ENCODE measurements at places on chromosomes 6 and 20. TPM values are rescaled to one million over a fixed set of nuclear protein-coding genes. Genes with fewer than 3 reads are reported as not detected.

GRCh38 chr6:134930463-134930862 lies 19.4 kb downstream of the ALDH8A1 start:
- DNase-seq = no peak

DNA sequence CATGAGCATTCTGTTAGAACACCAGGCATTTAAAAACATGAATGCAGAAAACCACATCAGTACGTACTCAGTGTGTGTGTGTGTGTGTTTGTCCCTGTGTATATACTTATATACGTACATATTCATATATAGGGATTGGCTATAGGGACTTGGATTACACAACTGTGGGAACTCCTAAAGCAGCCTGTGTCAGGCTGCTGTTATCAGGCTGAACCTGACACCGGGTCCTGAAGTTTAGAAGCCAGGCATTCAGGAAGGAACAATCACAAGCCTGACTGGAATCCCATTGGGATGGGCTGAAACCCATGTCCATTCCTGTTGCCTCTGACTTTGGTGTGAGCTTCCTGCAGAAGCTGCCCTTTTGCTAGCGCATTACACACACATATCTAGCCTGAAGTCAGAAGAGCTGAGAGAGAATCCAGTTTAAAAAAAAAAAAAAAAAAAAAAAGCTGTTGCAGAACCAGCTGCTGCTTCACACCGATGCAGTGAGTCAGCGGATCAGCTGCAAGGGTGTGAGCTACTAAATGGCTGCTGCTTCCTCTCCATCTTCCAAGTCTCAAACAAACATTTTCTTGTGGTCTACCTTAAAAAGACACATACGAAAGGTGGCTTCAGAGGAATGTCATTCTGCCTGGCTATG lies 348.1 kb downstream of the THBS2 start:
- DNase-seq = no peak

GRCh38 chr20:16100767-16101166 lies 472.5 kb downstream of the KIF16B start:
- no peak for DNase-seq

GRCh38 chr20:58645412-58645968 lies 5.6 kb upstream of the STX16 start:
- DNase-seq = no peak

GRCh38 chr6:106360410-106360988 lies at the start of gene CRYBG1:
TSS of gene CRYBG1 (plus strand) at chr6:106360717. CDS start at chr6:106360909, 192 bp downstream.
- peak; percentile 84 for DNase-seq

DNA sequence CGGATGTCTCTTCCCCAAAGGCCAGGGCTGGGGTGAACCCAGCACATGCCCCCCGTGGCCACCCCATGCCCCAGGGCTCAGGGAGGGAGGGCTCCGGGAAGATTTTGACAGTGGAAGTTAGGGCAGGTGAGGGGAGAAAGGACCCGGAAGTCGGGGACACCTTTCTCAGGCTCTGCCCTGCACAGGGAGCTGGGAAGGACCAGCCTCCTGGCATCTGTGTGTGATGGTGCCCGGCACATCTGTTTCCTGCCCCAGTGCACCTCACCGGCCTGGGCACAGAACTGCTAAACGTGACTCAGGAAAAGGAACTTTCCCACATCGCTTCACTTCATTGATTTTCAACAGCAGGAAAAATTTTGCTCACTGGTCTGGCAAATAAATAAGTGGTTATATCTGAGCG lies 141.1 kb upstream of the AFDN start:
- DNase-seq = no peak

GRCh38 chr20:58660855-58661597 lies 9.9 kb downstream of the STX16 start:
- DNase-seq = peak; percentile 48

- DNase-seq = no peak
Observed at GRCh38 chr20:48102931-48103660, 317.8 kb upstream of the SULF2 start.

DNA sequence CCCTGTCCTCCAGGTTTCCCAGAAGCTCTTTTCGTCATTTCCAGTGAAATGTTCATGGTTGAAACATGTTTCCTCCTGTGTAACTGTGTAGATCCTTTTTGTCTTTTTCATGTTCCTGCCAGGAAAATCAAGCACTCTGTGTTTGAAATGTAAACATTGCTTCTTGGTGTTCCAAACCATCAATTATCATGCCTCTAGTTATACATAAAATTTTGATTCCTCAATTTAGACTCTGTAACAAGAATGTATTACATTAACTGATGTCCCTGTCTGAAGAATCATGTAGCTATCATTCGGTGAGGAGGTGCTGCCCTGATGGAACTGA lies 546.3 kb upstream of the CITED2 start:
- DNase-seq = no peak

GRCh38 chr6:37491830-37492208 lies 7.9 kb downstream of the CCDC167 start:
- no peak for DNase-seq

DNA sequence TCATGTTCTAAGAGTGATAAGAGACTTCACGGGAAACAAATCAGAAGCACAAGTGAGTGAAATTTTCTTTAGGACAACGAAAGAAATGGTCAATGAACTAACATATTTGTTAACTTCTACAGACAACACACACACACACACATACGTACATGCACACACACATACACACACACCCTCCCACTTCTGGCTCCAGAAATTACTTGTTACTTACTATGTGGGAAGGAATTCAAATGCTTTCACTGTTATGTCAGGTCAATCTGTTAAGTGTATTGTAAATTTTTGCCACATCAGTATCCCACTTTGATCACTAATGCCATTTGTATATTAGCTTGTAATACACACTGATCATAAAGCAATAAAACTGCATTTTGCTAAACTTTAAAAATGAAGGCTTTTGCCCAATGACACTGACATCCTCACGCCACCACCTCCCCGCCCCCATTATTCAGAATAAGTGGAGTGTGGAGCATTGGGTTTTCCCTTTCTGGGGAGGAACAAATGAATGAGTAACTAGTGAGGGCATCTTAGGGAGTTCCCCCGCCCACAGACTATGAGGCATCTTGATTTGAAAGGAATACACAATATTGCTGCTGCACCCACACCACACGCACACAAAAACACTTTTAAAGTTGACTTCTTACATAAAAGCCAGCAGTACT lies 76.2 kb downstream of the ATXN1 start:
- DNase-seq = peak; percentile 94

- no peak for DNase-seq
Observed at GRCh38 chr6:125294036-125294435, 7.7 kb downstream of the HDDC2 start.

- no peak for DNase-seq
Observed at GRCh38 chr6:39929733-39930461, 4.4 kb downstream of the MOCS1 start.

GRCh38 chr20:2364044-2364443 lies 16.7 kb upstream of the TGM6 start:
- no peak for DNase-seq

- no peak for DNase-seq
Observed at GRCh38 chr20:64106981-64107735, at the start of gene NPBWR2. TSS of gene NPBWR2 (minus strand) at chr20:64107565. CDS start at chr20:64106831, 734 bp downstream.

GRCh38 chr6:136087986-136088385 lies 162.1 kb downstream of the MTFR2 start:
- no peak for DNase-seq

DNA sequence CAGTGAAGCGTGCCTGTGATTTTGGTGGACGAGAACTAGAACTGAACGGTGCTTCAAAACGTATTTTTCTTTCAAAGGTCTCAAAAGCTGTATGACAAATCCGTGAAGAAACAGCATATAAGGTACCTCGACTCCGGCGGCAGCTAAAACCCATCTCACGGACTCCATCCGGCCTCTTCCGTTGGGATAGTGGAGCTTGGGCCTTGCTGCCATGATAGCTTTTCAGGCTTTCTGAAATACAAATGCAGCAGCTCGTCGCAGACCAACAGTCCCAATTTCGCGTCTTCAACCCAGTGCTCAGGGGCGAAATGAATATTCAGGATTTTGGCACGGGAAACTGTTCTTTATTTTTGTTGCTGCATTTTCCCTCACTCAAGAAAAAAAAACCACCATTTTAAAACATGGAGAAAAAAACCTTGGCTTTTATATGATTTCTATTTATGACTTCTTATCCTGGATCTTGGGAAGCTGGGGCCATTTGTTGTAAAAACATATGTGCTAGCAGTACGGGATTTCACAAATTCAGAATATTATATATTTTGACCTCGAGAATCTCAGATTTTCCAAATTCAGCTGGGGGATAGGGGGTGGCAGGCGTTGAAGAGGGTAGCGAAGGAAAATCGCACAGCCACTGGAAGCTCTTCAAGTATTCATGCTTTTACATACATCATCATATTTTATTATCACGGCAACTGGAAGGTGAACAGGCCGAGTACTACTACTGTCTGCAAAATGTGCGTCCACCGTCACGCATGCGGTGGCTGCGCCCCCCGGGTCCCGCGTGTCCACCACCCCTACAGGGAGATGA lies 849 bp downstream of the GSTA4 start:
- DNase-seq = no peak

- DNase-seq = no peak
Observed at GRCh38 chr6:70725817-70726415, 58.2 kb downstream of the SMAP1 start.

GRCh38 chr6:4472969-4473642 lies 303.1 kb upstream of the CDYL start:
- no peak for DNase-seq

DNA sequence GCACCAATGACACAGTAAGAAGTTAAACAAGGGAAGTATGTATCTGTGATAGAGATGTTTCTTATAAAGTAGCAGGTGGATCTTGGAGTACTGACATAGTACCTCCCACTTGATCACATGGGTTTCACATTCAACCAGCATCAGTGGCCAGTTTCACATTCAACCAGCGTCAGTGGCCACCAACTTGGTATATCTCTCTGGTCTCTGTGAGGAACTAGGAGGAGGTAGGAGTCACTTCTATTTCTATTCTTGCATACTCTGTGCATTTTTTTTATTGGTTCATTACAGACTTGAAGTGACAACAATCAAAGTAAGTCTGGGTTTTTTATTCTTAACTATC lies 200.3 kb upstream of the SIM1 start:
- peak; percentile 2 for DNase-seq

- DNase-seq = no peak
Observed at GRCh38 chr6:20511852-20512251, 22.4 kb upstream of the CDKAL1 start.

GRCh38 chr20:20895537-20895936 lies 183.1 kb upstream of the RALGAPA2 start:
- no peak for DNase-seq

GRCh38 chr6:151325075-151326050 lies 66.0 kb downstream of the ZBTB2 start:
- peak; percentile 29 for DNase-seq

DNA sequence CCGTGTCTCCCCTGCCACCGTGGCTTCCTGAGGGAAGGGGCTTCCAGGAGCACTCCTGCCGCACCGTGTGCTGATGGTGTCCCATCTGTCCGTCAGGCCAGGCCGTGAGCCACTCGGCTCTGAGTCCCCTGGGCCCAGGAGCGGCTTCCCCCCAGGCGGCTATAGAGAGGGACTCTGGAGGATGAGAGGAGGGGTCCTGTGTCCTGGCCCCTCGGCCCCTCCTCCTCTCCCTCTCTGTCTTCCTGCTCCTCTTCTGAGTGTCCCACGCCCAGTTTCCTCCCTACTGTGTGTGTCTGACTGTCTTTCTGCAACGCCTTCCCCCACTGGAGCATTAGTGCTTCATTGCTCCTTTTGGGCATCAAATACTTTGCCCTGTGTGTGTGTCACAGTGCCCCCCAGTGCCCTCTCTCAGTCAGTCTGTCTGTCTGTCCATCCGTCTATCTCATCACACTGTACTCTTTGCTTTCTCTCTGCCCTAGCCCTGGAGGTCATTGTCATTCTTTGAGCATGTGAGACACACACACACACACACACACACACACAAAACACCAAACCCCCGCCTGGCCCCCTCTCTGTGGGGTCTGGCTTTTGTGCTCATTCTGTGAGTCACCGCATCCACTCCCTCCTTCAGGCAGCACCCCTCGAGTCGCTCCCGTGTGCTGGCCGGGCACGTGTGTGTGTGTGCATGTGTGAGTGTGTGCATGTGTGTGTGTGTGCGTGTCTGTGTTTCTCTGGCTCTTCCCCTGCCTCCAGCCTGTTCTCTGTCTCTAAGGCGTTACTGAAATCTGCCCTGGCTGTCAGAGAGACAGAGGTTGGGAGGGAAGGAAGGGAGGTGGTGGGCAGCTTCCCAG lies 71.9 kb downstream of the SRC start:
- no peak for DNase-seq

GRCh38 chr20:46573234-46573633 lies 22.8 kb upstream of the OCSTAMP start:
- no peak for DNase-seq

DNA sequence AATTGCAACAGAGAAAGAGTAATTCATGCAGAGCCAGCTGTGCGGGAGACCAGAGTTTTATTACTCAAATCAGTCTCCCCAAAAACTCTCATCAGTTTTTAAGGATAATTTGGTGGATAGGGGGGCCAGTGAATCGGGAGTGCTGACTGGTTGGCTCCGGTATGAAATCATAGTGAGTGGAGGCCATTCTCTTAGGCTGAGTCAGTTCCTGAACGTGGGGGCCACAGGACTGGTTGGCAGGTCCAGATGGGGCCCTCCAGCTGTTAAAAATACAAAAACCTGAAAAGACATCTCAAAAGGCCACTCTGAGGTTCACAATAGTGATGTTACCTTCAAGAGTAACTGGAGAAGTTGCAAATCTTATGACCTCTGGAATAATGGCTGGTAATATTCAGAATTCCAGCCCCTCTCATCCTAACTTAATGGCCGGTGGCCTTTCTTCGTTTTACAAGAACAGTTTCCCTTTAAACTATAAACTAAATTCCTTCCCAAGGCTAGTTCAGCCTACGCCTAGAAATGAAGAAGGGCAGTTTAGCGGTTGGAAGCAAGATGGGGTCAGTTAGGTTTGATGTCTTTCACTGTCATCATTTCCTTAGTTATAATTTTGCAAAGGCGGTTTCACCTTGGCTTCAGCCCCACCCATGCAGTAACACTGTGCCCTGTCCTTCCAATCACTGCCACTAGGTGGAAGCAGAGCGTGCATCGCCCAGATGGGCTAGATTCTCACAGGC lies 6.8 kb upstream of the MICA start:
- DNase-seq = peak; percentile 89

DNA sequence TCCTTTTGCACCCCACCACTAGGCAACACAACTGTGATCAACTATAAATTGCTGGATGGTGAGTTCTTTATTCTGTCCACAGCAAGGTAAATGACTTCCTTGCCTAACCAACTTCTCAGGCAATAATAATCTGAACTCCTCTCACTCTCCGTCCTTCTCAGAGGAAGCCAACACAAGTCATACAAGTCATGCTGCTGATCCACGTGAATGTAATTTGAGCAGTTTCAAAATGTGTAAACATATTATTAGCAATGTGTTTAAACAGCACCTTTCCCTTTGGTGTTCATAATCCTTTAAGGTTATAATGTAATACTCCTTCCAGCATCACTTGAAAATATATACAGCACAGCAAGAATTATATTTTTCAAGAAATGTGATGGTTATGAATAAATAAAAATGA lies 127.9 kb downstream of the QRSL1 start:
- DNase-seq = no peak

ILRUN gene
- total RNA-seq = 78.8 TPM

FOXQ1 gene
- not detected for total RNA-seq

ENPP3 gene
- 3.6 TPM for total RNA-seq

ANKRD66 gene
- total RNA-seq = not detected

KIF25 gene
- total RNA-seq = not detected

CDSN gene
- not detected for total RNA-seq

EEF1A2 gene
- total RNA-seq = 0.94 TPM

PLA2G7 gene
- total RNA-seq = not detected

MYT1 gene
- 0.23 TPM for total RNA-seq

RGS17 gene
- not detected for total RNA-seq

RIN2 gene
- total RNA-seq = not detected

RRP36 gene
- 43.4 TPM for total RNA-seq

SLC17A3 gene
- 1.7 TPM for total RNA-seq

LPIN3 gene
- 2.6 TPM for total RNA-seq

IL20RA gene
- total RNA-seq = not detected

C4B gene
- total RNA-seq = 6.4 TPM

GNMT gene
- total RNA-seq = 0.70 TPM
